ENCODE measurements at places on chromosomes 3 and 15. TPM values are rescaled to one million over a fixed set of nuclear protein-coding genes. Genes with fewer than 3 reads are reported as not detected.

CLDN11 gene
- total RNA-seq, result 0.22 TPM

GRCh38 chr3:38740537-38740936, 75.5 kb downstream of the SCN10A start:
- no peak for DNase-seq

DNA sequence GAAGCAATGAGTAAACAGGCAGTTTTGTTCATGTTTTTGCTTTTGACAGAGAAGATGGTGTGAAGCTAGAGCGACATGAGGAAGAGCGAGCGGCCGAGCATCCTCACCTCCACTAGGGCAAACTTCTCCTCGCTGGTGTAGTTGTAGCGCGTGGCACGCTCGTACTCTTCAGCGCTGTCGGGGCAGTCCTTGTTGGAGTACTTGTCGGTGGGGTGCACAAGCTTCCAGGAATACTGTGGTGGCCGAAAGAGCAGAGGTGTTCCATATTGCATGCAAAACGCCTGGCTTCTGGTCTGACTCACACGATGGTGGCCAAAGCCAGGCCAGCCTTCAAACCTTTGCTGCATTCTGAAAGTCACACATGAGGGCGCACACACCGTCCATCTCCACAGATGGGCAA, 54.3 kb downstream of the CYFIP1 start:
- DNase-seq, result no peak

CPB1 gene
- total RNA-seq, result 6.2 TPM

- no peak for DNase-seq
Measured at GRCh38 chr3:188899881-188900280, 271.9 kb upstream of the TPRG1 start.

DNA sequence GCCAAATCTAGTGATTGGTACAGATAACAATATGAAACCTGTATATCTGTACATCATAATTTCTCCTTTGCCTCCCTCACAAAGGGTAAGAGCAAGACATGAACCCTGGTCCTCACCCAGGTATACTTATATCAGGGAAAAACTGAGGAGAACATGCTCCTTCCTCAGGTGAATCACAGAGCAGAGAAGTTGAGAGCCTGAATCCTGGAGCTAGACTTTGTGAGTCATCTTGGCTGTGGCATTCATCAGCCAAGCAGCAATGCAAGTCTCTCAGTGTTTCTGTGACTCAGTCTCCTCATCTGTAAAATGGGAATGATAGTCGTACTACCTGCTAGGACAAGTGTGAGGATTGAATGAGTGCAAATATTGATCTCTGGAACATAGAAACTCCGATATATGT, 165.7 kb upstream of the ADAMTS9 start:
- DNase-seq, result no peak
